Daoy (cell line): ENCODE measurements at places on chromosomes 12 and 14. TPM values are rescaled to one million over a fixed set of nuclear protein-coding genes. Genes with fewer than 3 reads are reported as not detected.

PLCZ1 gene
- total RNA-seq = not detected in 2 replicates

FGF6 gene
- not detected in 2 replicates for total RNA-seq

TMCC3 gene
- 0.80 and 1.5 TPM in 2 replicates for total RNA-seq

DNA sequence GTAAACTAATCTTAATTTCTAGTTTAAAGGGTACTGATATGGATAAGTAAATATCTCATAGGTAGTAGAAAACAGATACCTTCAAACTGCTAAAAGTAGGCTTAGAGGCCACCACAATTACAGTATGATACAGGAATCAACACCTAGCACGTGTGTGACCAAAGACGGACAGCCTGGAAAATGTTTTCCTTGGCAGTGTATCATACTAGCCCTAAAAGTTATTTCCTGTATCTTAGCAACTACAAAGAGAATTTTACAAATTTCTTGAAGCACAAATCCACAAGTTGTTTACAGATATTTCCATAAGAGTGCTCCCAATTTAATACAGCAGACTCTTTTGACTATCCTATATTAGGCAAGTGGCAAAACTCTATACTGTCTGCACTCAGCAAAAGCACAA lies 106.0 kb downstream of the ITPR2 start:
- no peak for DNase-seq

DNA sequence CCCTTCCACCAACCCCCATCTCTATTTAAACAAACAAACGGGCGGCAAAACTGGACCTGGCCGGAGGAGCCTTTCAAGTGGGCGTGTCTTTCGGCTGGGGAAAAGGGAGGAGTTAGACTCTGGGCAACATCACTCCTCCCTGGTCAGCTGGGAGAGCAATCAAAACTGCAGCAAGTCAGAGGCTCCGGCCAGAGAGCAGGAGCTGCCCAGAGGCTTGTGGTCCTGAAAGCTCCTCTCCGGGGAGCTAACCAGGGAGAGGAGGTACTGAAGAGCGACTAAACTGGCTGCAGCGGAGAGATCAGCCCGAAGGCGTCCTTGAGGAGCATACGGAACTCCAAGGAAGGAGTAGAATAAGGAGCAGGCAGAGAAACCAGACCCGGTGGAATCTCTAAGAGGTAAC lies at the start of gene NEUROD4:
Gene NEUROD4 (plus strand): TSS at position 191 of the 400 bp plus-strand sequence. CDS start 6,466 bp downstream, outside the sequence.
- peak; percentile 81 for DNase-seq

DNA sequence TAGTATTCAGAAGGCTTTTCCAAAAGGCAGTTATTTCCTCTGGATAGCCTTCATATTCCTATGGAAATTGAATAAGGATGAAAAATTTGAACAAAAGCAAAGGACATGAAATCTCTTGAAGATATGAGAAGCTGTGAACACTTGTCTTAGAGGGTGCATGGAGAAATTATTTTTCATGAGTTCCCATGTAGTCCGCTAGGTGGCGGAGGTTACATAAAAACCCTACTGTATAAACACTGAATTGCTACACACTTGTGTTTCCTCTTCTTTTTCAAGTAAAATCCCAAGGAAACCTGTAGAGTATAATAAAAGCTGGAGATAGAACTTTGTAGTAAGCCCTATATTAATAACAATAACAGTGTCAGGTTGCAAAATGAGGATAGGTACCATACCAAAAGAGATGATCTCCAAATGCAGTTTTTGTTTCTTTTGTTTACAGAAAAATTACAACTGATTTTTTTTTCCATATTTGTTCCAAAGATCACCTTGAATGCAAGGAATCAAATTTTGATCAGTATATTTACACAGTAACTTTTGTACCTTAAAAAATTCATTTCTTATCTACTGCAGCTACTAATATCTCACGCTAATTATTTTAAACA lies 37.8 kb upstream of the OR4E1 start:
- DNase-seq = peak; percentile 25

GRCh38 chr12:119547001-119547400 lies 46.6 kb upstream of the TMEM233 start:
- peak; percentile 7 for DNase-seq

GRCh38 chr14:99128185-99128584 lies 143.8 kb downstream of the BCL11B start:
- no peak for DNase-seq

- DNase-seq = no peak
Observed at GRCh38 chr14:72715215-72715849, 178.6 kb downstream of the DPF3 start.
